ENCODE measurements at places on chromosomes 3 and 15. TPM values are rescaled to one million over a fixed set of nuclear protein-coding genes. Genes with fewer than 3 reads are reported as not detected.

GRCh38 chr3:49733551-49733950, 9.8 kb upstream of the GMPPB start:
- DNase-seq = no peak

- DNase-seq = no peak
Measured at GRCh38 chr15:69224383-69224782, 63.9 kb downstream of the GLCE start.

Gene PYGO1
- total RNA-seq = 7.1 TPM

Gene CADM2
- total RNA-seq = 6.6 TPM

- no peak for DNase-seq
Measured at GRCh38 chr3:5275529-5275928, 88.0 kb downstream of the EDEM1 start.

DNA sequence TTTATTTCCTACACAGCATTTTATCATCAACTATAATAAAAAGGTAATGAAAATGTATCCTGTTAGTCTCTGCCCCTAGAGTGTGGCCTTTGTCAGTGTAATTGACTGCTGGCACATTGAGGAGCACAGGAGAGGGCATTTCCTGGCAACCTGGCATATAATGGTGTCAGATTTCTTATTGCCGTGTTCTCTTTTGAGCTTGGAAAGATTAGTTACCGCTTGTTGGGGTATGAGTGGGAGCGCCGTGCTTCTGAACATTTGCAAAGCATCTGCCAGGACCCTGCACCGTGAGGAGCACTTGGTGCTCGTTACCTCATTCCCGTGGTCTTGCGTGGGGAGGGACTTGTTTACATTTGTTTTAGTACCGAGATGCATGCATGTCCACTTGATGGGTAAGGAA, 124.4 kb downstream of the PTPRG start:
- no peak for DNase-seq

DNA sequence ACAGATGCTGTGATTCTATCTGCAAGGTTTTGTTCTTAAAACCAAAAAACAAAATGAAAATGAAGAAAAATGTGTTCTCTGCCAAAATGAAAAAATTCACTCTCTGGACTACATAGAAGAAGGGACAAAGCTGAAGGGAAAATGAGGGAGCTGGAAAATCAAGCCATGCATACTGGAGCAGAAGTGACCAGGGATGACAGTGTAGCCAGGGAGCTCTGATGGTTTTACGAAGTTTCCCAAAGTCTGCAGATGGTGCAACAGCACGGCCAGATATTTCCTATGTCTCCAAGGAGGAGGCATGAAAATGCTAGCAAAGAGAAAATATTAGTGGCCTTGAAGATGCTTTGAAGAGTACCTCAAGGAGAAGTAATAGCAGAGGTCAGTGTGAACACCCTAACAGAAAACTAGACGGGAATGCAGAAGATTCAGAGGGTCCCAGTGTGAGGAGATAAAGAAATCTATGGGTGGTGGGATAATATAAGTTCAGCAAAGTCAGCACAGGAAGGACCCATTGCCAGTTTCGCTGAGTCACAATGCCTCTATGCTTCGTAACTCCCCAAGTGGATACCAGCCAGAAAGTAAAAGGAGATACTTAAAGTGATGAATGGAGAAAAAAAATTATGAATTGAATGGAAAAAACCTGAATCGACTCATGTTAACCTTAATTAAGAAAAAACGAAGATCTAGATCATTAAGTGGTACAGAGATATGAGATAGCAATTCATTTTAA, 39.0 kb upstream of the POMGNT2 start:
- DNase-seq = no peak

Gene CPOX
- 30.5 TPM for total RNA-seq

DNA sequence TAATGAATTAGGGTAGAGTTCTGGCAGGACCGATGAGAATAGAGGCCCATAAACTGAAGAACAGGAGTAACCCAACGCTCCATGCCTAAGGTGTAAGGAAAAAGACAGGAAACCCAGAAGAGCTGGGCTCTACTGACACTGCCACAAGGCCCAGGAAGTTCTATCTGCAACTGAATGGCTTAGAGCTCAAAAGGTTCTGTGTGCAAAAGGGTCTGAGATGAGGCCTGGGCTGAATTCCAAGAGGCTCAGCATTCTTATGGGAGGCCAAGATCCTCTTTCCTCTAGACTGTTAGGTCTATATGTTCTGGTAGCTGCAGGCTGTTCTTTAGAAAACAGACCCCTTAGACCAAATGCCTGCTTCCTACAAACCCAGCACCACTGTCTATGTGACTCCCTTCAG, 30.5 kb upstream of the PRSS50 start:
- no peak for DNase-seq

Gene GOLGA8S
- total RNA-seq = 0.35 TPM

Gene CCDC54
- not detected for total RNA-seq

DNA sequence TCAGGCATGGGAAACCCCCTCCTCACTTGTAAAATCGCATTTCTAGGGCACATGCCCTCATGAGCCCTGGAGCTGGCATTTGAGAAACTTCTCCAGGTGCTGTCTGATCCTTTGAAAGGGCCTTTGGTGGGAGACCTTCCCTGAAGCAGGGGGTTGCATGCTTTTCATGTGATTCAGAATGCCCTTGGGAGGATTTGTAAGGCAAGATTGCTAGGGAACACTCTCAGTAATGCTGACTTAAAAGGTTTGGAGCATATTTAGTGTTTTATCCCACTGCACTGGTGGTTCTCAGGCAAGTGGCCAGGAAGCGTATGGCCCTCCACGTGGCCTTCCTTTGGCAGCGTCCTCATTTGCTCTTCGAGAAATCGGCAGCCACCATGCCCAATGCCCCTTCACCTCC, 164.1 kb downstream of the ARRDC4 start:
- DNase-seq = no peak

- no peak for DNase-seq
Measured at GRCh38 chr3:148187296-148187695, 510.4 kb upstream of the AGTR1 start.

- DNase-seq = no peak
Measured at GRCh38 chr3:16759227-16759903, 125.4 kb upstream of the PLCL2 start.

DNA sequence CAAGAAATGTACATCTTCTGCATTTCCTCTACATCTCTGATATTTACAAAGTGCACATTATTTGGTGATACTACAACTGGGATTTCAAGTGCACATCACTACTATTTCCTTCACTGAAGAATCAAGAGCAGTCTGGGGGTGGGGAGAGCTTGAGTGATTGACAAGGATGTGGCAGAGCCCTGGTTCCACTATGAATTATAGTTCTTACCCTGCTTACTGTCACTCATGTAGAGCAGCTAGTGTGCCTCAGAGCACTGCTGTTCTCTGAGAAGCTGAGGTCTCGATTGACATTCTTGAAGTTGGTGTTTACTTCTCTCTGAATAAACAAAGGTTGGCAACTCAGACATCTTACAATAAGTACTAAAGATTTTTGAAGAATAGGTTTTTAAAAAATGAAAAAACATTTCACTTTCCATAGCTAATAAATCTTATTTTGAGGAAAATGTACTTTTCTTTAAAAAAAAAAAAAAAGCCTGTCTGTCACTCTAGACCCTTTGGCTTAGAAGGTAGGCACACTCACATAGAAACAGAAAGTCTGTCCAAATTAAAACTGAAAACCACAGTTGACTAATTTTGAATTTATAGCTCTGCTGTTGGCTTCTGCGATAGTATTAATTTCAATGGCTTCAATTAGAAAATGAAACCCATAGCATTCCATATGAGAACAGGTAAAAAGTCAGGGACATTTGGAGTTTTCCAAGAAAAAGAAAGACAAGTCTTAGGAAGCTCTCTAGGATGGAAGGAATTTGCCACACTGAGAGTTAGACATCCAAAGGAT, 5.6 kb downstream of the GREM1 start:
- no peak for DNase-seq

- no peak for DNase-seq
Measured at GRCh38 chr3:359672-360071, 163.1 kb downstream of the CHL1 start.

Gene TRAIP
- total RNA-seq = 1.5 TPM

DNA sequence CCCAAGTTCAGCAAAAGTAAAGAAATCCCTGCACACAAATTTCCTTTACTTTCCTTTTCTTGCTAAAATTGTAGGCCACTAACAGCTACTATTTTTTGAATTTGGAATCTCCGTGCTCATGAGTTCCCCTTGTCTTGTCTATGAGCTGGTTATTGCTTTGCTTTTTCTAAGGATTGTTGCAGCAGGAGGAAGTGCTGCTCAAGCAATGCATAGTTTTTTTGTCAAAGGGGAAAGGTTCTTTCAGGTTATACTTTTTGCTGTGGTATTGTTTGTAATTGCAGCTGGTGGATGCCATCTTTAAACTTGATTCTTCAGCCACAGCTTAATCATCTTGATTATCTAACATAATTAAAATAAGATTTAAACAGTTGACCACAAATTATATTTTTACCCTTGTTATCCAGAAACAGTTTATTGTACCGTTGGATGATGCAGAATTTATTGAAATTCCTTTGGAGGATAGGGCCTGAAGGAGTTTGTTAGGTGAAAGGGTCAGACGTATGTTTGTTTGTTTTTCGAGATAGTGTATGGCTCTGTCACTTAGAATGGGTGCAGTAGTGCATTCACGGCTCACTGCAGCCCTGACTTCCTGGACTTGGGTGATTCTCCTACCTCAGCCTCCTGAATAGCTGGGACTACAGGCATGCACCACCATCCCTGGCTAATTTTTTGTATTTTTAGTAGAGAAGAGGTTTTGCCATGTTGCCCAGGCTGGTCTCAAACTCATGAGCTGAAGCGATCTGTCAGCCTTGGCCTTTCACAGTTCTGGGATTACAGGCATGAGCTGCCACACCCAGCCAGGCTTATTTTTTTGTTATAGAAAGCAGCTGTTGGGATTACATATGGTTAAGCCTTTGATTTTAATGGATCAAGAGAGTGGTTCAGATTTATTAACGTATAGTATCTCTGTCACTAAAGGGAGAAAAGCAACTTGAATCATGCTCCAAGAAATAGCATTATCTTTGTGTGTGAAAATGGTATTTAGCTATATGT, 11.7 kb downstream of the MGA start:
- DNase-seq = no peak

DNA sequence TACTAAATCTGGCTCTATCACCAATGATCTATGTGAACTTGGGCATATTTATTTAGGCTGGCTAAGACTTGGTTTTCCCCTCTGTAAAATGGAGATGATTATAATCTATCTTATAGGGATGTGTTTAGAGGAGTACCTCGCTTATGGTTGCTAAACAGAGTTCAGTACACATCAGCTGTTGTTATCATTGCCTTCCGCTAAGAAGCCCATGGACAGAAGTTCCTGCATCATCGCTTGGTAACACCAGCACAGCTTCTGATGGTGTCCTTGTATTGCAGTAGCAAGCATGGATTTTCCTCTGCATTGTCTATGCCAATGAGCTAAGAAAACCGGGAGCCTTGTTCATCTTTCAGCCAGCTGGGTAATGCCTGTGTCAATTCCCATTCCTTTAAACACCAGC, 73.1 kb upstream of the LRTM1 start:
- DNase-seq = no peak

- DNase-seq = peak; percentile 67
Measured at GRCh38 chr15:100694381-100695021, 92.1 kb downstream of the ASB7 start.

Gene RFX7
- total RNA-seq = 3.1 TPM

Gene MELTF
- 1.2 TPM for total RNA-seq

GRCh38 chr15:97806766-97807165, 153.7 kb upstream of the ARRDC4 start:
- DNase-seq = no peak

Gene COLQ
- 21.3 TPM for total RNA-seq

DNA sequence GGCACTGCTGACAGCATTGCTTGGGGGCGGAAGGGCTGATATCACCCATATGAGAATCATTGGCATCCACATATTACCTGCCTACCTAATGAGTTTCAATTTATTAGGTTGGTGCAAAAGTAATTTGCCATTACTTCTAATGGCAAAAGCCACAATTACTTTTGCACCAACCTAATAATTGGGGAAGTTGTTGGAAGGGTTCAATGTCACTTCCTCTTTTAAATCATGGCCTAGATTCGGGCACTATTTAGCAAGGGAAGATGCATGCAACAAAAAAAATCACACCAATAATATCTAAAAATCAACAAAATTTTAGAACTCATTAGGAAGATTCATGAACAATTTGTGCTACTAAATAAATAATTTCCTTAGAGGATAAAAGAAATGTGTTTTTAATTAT, 56.0 kb upstream of the AGTR1 start:
- no peak for DNase-seq

GRCh38 chr3:76474632-76475031, 565.3 kb upstream of the ROBO2 start:
- no peak for DNase-seq

DNA sequence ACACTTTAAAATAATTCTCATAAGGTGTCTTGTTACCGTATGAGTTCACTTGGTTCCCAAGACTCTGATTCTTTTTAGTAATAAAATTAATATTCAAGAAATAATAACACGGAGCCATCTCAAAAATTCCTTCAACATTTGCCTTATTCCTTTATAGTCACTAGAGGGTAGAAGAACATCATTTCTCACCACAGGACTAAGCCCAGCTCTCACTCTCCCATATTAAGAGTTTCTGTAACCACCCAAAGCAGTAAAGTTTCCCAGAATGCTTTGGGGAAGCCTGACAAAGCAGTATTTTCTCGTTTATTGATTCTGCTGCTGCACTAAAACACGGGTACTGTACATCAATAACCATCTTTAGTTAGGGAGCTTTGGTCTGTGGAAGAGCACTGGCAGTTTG, 114.9 kb downstream of the MCTP2 start:
- no peak for DNase-seq

- DNase-seq = no peak
Measured at GRCh38 chr3:28912120-28912885, 368.6 kb upstream of the RBMS3 start.
